ACHN (cell line): ENCODE measurements at places on chromosomes 5 and 9.

DNA sequence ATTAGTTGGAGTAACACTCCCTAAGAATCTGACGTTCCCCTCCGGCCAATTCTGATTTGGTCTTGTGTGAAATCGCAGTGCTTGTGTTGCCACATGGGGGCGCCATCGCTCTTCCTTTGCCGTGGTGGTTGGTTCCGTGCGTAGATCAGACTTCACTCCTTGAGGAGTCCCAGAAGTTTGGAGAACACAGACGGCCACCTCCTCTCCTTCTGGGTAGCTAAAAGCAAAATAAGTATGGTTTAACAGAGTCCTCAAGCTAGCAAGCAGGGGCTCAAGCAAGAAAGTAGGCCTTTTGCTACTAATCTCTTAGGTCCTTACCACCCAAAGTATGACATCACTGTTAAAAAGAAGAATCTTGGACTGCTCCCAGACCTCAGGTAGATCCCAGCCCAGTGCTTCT, 59.5 kb downstream of the HSPA4 start:
- DNase-seq = peak; percentile 69

DNA sequence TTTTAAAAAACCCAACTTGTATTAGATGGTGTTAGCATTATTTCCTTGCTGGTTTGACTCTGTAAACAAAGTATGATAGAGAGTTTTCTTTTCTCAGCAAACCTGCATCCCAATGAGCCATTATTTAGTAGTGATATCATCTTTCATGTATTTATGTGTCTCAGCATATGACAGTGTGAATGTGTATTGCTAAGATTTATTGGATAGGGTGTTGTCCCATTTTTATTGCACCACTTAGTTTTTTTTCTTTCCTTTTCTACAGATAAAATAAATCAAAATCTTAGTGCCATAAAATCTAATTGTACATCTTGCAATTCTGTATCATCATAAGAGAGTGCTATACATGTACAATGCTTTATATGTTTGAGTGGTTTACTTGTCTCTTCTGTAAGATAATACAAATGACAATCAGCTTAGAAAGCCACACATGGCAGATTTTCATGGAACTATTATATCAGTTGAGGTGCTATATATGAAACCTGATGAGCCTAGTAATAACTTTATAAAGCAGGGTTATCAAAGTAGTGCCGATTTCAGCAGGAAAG, 149.2 kb upstream of the CYLC2 start:
- DNase-seq = no peak

GRCh38 chr5:133205649-133206048, 153.8 kb downstream of the HSPA4 start:
- DNase-seq = no peak

- DNase-seq = no peak
Measured at GRCh38 chr9:34158362-34158869, 20.4 kb upstream of the UBAP1 start.

- no peak for DNase-seq
Measured at GRCh38 chr5:147417135-147417813, 92.6 kb downstream of the DPYSL3 start.

GRCh38 chr9:22522206-22522740, 75.6 kb downstream of the DMRTA1 start:
- no peak for DNase-seq

- no peak for DNase-seq
Measured at GRCh38 chr9:110129425-110129824, 78.5 kb downstream of the C9orf152 start.

- DNase-seq = no peak
Measured at GRCh38 chr5:6175172-6175854, 203.0 kb downstream of the MED10 start.
